ENCODE measurements at places on chromosomes 13 and 19.

DNA sequence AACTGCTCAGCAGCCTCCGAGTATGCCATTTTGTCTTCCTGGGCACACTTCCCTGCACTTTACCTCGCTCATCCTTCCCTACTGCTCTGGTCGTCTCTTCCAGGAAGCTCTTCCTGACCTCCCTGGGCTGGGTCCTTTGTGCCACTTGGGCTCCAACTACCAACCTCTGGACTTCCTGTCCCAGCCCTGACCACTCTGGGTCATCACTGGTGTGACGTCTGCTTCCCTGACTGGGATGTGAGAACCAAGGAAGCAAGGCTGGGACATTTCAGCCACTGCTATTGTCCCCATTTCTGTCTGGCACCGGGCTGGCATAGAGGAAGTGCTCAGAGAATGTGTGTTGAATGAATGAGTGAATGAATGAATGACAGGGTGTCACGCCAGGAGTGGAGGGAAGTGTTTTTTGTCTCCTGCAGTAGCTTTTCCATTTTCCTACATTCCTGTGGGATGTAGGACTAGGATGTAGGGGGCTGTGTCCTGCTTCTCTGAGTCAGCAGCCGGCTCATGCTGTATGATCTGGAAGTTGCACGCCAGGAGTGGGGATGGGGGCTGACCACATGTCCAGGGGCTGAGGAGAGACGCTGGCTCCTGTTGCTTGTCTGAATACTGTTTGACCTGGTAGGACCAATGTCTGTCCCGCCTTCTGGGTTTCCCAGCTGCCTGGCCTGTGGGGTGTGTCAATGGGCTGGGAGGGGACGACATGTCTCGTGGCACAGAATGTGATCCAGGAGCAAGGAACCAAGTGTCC lies 14.7 kb downstream of the NOVA2 start:
- DNase-seq, result peak; percentile 48

- DNase-seq, result no peak
These were observed 16.4 kb upstream of the IGFL1 start for GRCh38 chr19:46213156-46213555.

- peak; percentile 61 for DNase-seq
These were observed at the start of gene SMAD9 for GRCh38 chr13:36919833-36920615. TSS of gene SMAD9 (minus strand) at chr13:36920238. CDS start at chr13:36879689, 40,549 bp downstream.

- DNase-seq, result no peak
These were observed 1.7 kb downstream of the HIF3A start for GRCh38 chr19:46298479-46299003.

- DNase-seq, result no peak
These were observed 20.6 kb downstream of the GRIN2D start for GRCh38 chr19:48413879-48414587.
